ENCODE measurements at places on chromosomes 13 and 19. TPM values are rescaled to one million over a fixed set of nuclear protein-coding genes. Genes with fewer than 3 reads are reported as not detected.
A peak's percentile ranks its signal among the peaks of the same experiment; 100 is the strongest.

PHF11 gene
- polyA plus RNA-seq: 24.8 TPM

- no peak for DNase-seq
Measured at GRCh38 chr13:20170921-20171320, 10.1 kb upstream of the GJA3 start.

DNA sequence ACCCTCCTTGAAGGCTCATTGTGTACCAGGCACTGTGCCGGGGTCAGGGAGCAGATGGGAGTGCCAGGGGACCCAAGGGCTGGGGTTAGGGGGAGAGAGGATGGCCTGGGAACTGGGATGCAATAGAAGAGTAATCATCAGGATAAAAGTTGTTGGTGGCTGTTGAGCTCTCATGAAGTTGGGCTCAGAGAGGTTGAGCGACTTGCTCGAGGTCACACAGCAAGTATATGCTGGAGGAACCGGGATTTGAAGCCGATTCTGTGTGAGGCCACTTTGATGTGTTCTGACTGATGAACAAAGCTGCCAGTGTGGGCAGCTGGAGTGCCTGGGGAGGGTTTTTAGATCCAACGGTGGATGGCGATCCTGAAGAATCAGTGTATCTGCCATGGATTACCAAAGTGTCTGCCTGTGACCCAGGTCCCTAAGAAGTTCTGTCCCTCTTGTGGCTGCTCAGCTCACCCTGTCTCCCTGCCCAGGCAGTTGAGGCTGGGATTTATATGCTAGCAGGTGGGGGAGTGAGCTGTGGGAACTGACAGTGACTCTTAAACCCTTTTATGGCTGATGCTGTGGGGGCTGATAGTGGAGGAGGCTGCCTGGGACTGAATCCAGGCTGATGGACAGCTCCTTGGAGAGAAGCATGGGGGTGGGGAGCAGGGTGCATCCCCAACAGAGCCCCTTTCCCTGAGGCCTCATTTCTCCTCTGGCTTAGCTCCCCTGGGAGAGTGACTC is 8.3 kb downstream of the ARHGEF18 start:
- no peak for DNase-seq

GRCh38 chr19:29120466-29120865 is 92.5 kb downstream of the UQCRFS1 start:
- no peak for DNase-seq

DNA sequence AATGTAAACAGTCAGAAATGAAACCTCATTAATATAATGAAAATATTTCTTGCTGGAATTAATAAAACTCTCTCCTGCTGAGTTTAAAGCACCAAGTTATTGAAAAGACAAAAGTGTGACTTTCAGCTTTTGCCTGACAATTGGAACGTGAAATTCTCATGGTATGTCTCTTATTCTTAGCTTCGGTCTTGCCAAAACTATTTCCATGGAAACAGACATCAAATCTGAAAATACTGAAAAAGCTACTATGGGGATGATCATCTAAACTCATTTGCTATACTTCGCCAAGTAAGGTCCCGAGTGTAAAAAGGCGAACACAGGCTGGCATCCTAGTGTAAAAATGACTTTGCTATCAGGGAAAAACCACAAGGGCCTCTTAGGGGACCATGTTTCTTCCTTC is 22.8 kb downstream of the HTR2A start:
- DNase-seq: no peak

- DNase-seq: no peak
Measured at GRCh38 chr13:34176633-34177032, 358.7 kb downstream of the RFC3 start.

GRCh38 chr19:45122832-45123231 is 29.9 kb downstream of the PPP1R37 start:
- DNase-seq: no peak

DNA sequence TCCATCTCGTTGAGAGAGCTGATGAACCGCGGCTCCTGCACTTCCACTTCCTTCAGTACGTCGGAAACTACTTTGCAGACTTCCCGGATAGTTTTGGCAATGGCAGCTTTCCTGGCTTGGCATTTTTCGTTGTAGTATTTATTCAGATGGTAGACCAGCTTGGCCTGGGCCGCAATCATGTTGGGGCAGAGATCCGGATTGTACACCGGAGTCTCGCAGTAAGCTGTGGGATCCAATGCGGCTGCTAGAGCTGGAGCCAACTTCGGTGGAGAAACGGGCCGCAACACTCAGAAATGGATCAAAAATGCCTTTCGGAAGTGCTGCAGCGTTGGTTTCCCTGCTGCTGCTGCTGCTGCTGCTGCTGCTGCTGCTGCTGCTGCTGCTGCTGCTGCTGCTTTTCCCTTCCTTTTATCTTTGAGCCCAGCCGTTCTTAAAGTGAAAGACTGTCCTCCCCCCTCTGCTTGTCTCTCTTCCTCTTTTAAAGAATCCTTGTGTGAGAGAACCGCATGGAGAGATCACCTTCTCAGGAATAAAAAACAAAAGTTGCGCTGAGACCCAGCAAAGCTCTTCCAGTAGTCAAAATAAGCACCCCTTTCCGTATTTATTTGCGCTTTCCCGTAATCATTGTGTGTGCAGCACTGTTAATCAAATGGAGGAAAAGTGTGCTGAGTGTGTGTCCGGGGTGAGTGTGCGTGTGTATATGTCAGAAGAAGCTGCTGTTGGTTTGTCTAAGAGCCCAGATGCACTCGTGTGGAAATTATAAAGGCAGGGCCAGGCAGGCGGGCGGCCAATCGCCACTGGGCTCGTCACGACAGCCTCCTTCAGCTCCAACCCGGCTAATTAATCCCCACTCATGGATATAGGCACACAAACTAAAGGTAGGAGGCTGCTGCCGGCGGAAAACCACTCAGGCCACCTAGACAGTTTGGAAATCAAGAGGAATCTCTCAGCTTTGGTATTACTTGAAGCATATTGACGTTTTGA is at the start of gene MAB21L1:
Gene MAB21L1 (minus strand): TSS at position 730 of the 984 bp plus-strand sequence. CDS start 551 bp downstream, at position 179.
- peak; percentile 90 for DNase-seq

- no peak for DNase-seq
Measured at GRCh38 chr19:31126236-31126635, 223.0 kb downstream of the TSHZ3 start.

GRCh38 chr13:21579754-21580316 is 24.1 kb downstream of the MICU2 start:
- DNase-seq: no peak

ZNF546 gene
- 4.4 TPM for polyA plus RNA-seq

SBSN gene
- 0.74 TPM for polyA plus RNA-seq

LMO7 gene
- 200 TPM for polyA plus RNA-seq

- DNase-seq: no peak
Measured at GRCh38 chr19:40302224-40303011, 17.3 kb upstream of the AKT2 start.

GRCh38 chr19:15313649-15314279 is 18.6 kb downstream of the BRD4 start:
- no peak for DNase-seq

GRCh38 chr13:21777166-21777565 is 106.3 kb downstream of the FGF9 start:
- no peak for DNase-seq

GRCh38 chr13:104357174-104357573 is 1291.0 kb upstream of the SLC10A2 start:
- DNase-seq: no peak

GRCh38 chr13:30570691-30571090 is 47.0 kb upstream of the USPL1 start:
- DNase-seq: no peak

- no peak for DNase-seq
Measured at GRCh38 chr13:96940961-96941360, 53.3 kb downstream of the OXGR1 start.

HIF3A gene
- 412 TPM for polyA plus RNA-seq

- peak; percentile 97 for DNase-seq
Measured at GRCh38 chr19:48965040-48965805, at the start of gene FTL. FTL (plus strand) TSS chr19:48965309; CDS start chr19:48965508, 199 bp downstream.

- DNase-seq: no peak
Measured at GRCh38 chr13:95456815-95457214, 95.7 kb upstream of the CLDN10 start.

JAK3 gene
- 3.7 TPM for polyA plus RNA-seq

PSMD8 gene
- 120 TPM for polyA plus RNA-seq

DNA sequence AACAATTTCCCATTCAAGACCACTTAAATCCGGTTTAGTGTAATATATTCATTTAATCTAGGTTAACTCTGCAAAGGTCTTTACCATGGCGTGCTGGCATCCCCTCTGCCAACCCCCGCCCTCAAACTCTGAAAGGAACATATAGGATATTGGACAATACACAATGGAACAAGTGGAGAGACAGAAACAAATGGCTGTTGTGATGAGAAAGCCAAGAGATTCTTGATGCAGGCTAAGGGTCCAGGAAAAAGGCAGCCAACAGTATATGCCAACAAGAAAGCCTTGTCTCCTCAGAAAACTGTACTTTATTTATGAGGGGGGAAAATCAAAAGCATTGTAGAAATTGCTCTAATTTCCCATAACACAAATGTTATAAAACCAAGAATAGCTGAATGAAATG is 407.3 kb upstream of the SGCG start:
- DNase-seq: no peak

- DNase-seq: no peak
Measured at GRCh38 chr13:109989686-109990085, 203.3 kb upstream of the IRS2 start.

GPR32 gene
- polyA plus RNA-seq: not detected

GRCh38 chr13:30659980-30660379 is 42.3 kb downstream of the USPL1 start:
- no peak for DNase-seq

- no peak for DNase-seq
Measured at GRCh38 chr13:36683701-36684100, 9.9 kb downstream of the SERTM1 start.

GRCh38 chr19:37313335-37313627 is 57.6 kb upstream of the ZNF527 start:
- DNase-seq: no peak

- DNase-seq: peak; percentile 37
Measured at GRCh38 chr19:8654591-8655339, 24.3 kb downstream of the NFILZ start.

GRCh38 chr13:109904218-109904617 is 117.8 kb upstream of the IRS2 start:
- no peak for DNase-seq

GRCh38 chr19:13241231-13242104 is 91.3 kb downstream of the IER2 start:
- DNase-seq: no peak

GRCh38 chr13:40599124-40599523 is 67.3 kb downstream of the FOXO1 start:
- no peak for DNase-seq

DNA sequence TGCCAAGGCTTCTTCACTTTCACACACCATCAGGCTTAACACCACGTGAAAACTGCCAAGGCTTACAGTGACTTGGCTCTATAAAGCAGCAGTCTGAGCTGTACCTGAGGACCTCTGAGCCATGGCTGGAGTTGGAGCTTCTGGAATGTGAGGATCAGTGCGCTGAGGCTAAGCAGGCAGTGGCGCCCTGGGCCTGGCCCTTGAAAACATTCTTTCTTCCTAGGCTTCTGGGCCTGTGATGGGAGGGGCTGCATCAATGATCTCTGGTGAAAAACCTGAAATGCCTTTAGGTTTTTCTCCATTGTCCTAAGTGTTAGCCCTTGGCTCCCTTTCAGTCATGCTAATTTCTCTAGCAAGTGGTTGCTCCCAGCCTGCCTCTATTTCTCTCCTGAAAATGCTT is 192.5 kb upstream of the PCDH20 start:
- DNase-seq: no peak

- DNase-seq: no peak
Measured at GRCh38 chr13:31896427-31896826, 135.1 kb upstream of the FRY start.

- no peak for DNase-seq
Measured at GRCh38 chr13:39196965-39197646, 158.8 kb downstream of the NHLRC3 start.

ZNF20 gene
- polyA plus RNA-seq: 2.7 TPM

DNA sequence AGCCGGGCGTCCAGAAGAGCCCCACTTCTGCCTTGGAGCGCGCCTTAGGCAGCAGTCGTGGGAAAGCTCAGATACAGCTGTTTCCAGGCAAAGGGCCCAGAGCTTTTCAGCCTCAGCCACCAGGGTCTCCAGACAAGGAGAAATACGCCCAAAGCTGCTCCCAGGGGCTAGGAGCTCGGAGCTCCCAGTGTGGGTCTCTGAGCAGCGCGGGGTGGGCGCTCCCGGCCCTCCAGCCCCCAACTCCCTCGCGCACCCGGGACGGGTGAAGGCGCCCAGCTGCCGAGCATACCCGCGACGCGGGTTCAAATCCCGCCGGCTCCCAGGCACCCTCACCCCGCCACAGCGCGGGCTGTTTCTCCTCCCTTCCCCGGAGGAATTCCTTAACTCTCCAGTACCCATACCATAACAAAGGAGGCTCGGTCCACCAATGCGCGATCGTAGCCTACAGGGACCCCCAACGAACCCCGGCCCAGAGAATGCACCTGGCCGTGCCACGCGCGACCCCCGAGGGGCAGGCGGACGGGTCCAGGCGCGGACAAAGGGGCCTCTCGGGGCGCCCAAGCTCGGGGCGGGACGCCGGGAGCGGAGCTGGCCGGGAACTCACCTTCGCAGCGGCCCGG is 507 bp downstream of the COL4A1 start:
- DNase-seq: no peak

GRCh38 chr13:45696610-45697226 is 5.4 kb upstream of the CBY2 start:
- DNase-seq: no peak

Data from hindlimb muscle (tissue), 1 donor.